ENCODE measurements at places on chromosomes 5 and 9. TPM values are rescaled to one million over a fixed set of nuclear protein-coding genes. Genes with fewer than 3 reads are reported as not detected.

DNA sequence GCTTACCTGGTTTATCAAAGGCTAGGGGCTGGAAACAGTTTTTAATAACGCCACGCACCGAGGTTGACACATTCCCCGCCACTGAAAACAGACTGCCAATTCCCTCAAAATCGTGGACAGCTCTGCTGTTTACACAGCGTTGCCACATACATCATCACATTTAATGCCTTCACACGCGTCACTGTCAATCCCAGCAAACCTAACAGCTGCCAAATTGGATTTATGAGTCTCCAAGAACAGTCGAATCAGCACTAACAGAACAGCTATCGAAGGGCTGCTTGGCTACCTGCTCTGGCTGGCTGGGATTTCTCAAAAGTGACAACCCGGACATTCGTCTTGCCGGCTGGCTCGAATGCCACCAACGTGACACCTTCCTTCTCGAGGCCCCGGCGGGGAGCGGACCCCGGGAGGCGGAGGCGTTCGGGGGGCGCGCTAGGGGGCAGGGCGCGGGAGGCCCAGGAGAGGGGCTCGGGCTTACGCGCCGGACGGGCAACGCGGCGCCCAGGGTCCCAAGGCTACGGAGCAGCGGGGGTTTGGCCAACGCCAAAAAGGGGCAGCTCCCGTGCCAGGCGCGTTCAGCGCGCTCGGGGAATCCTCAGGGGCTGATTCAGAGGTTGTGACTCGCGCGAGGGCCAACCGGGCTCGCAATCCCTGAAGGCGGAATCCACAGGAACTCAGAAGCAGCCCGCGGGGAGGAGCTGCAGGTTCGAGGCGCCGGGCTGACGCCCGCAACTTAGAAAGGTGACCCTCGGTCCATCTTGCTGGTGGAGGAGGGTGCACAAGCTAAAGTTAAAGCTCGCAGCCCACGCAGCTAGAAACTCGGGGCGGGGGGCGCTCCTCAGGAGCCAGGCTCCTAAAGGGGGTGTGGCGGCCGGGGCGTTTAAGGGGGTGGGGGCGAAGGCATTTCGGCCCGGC is 1.2 kb downstream of the CDC14B start:
- DNase-seq: peak; percentile 47

- DNase-seq: no peak
Observed at GRCh38 chr5:67147760-67148159, 48.8 kb downstream of the CD180 start.

GRCh38 chr5:54905942-54906537 is 79.4 kb downstream of the ESM1 start:
- peak; percentile 82 for DNase-seq

- DNase-seq: no peak
Observed at GRCh38 chr9:35842020-35842745, 13.2 kb downstream of the TMEM8B start.

- no peak for DNase-seq
Observed at GRCh38 chr9:86822006-86822801, 125.1 kb downstream of the GAS1 start.

- no peak for DNase-seq
Observed at GRCh38 chr5:147152086-147152485, 82.7 kb upstream of the STK32A start.

DNA sequence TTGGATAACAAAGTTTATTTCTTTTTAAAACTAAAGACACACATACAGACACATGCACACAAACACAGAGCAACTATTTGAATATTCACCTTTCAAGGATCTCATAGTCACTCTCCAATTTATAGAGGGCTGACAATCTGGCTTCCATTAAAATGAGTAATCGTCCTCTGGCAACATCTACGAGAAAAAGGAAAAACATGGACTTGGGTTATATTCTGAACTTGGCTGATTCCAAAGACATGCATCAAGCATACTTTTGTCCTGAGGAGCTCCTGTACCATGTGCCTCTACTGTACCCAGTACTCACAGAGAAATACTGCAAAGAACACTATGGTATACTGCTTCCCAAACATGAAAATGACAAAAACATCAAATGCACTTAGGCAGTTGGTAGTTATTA is 15.4 kb downstream of the IARS1 start:
- DNase-seq: no peak

Gene OTULINL
- 4.9 TPM for total RNA-seq

Gene SELENOP
- 2.0 TPM for total RNA-seq

DNA sequence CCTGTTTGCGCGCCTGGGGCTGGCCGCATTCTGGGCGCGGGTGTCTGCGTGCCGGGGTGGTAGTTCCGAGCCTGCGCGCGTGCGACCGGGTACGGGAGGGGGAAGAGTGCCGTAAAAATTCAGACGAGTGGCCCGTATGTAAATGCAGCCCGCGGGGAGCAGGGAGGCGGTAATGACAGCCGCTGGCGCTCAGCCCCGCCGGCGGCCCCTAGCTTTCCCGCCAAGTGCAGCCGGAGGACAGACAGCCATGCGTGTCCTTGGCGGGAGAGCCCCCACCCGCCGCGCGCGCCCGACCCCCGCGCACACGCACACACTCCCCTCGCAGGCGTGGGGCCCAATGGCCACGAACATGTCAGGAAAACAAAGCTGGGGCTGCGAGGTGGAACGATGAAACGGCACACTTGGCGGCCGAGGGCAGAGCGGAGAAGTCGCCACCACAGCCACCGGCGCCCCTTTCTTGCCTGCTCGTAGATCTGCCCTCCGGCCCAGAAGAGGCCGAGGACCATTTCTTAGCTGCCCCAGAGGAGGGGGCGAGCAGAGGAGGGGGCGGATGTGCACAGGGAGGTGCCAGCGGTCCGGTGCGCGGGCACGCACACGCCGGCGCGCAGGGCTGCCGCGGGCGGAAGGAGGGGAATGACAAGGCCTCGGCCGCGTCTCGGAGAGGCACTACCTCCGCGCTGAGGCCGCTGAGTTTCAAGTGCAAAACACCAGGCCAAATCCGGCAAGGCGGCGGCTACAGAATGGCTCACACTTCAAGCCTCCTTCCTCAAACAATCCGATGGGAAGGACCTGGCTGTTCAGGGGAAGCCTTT is 208.4 kb downstream of the MEF2C start:
- DNase-seq: peak; percentile 60

Gene TSSK1B
- not detected for total RNA-seq

DNA sequence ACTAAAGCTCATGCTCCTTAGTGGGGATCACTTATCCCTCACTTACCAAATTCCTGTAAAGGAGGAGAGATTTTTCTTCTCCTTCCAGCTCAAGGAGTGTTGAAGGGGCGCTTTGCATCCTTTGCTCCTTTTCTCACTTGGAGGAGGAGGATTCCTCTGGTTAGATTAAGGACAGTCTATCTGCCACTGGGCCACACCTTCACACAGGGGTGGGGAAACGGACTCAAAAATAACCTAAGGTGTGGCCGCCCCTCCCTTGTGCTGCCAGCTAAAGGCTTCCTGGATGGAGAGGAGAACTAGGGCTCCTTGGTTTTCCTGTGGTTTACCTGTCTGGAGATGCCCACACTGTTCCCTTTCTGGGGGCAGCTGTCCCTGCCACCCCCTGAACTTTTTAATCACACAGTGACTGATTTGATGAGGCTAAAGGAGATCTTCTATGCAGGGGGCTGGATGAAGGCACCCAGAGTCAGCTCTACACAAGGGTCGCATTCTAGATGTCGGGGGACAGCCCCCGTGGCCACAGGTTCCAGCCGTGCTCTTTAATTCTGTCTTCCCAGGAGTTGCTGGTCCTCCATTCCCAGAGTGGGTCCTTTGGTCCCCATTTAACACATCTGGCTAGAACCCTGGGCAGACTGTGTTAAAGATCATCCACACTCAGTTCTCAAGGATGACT is 14.4 kb downstream of the GLRX start:
- DNase-seq: no peak

Gene SVEP1
- total RNA-seq: 0.56 TPM

Gene TARS1
- total RNA-seq: 123 TPM

DNA sequence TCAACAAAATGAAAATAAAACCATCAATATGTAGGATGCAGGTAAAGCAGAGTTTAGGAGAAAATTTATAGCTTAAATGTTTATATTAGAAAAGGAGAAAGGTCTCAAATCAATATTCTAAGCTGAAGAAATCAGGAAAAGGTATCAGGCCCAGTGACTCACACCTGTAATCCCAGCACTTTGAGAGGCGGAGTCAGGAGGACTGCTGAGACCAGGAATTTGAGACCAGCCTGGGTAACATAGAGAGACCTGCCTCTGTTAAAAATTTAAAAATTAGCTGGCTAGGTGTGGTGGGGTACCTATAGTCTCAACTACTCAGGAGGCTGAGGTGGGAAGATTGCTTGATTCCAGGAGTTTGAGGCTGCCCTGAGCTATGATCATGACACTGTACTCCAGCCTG is 32.2 kb downstream of the CCDC69 start:
- no peak for DNase-seq

- no peak for DNase-seq
Observed at GRCh38 chr9:5957166-5957565, 58.3 kb downstream of the RANBP6 start.

All from neural progenitor cell (in vitro differentiated cells).